ENCODE measurements at places on chromosomes 7 and 10.

- no peak for DNase-seq
These were observed 637.0 kb downstream of the ZNF716 start for GRCh38 chr7:58086871-58087535.

GRCh38 chr7:18610331-18610948 lies 114.9 kb downstream of the HDAC9 start:
- no peak for DNase-seq

DNA sequence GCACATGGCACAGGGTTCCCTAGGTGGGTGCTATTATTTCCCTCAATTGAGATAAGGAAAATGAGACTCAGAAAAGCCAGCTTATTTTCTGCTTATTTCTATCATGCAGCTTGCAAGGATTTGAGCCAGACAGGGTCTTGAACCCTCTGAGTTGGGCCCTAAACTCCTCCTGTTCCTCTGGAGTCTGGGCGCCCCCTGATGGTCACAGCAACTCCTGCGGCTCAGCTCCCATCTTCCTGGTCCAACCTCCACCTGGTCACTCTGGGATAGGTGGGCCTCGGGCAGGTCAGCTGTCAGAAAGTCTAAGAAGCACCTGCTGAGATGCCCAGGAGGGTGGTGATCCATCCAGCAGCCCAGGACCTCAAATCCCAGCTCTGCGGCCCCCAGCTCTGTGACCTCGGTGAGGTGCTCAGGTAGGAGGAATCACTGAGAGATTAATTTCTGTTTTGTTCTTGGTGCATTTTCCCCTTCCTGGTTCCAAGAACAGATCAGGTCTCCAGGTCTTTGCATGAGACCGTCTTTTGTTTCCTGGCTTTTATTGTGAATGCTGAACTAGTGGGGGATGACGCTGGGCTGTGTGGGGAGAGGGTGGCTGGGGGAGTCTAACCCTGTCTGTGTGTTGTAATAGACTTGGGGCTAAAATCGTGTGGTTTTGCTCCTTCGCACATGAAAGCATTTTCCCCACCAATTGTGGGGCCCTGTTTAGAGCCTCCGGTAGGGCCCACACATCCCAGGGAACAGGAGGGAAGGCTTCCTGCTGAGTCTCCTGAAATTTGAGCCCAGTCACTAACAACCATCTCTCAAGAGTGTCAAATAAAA lies 32.8 kb downstream of the TMEM130 start:
- peak; percentile 59 for DNase-seq

- no peak for DNase-seq
These were observed 1118.6 kb downstream of the SORCS3 start for GRCh38 chr10:105759669-105760068.

DNA sequence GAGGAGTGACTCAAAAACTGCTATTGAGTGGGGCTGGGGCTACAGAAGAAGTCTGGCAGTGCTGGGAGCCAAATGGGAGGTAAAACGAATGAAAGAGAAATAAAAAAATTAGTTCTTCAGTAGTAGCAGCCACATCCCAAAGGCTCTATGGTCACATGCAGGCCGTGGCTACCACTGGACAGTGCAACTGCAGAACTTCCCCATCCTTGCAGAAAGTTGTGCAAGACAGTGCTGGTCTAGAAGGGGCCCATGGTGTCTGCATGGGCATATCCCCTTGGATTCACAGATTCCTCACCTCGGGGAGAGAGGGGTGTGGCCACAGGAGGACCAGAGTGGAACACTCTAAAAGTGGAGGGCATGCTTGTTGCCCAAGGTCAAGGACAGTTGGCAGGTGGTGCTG lies 47.6 kb downstream of the RPS24 start:
- DNase-seq: no peak
